ENCODE measurements at places on chromosomes 12 and 14. TPM values are rescaled to one million over a fixed set of nuclear protein-coding genes. Genes with fewer than 3 reads are reported as not detected.

Gene VDR
- total RNA-seq, result 0.71 TPM

Gene ATP6V1D
- total RNA-seq, result 65.8 TPM

Gene TMTC3
- total RNA-seq, result 14.4 TPM

GRCh38 chr14:28879573-28879996, 113.0 kb downstream of the FOXG1 start:
- DNase-seq, result no peak
- H3K27me3 ChIP-seq, result no peaks in the 10 kb centered on the region
- no peaks in the 10 kb centered on the region for H3K36me3 ChIP-seq
- no peak overlapping the region for H3K4me3 ChIP-seq

DNA sequence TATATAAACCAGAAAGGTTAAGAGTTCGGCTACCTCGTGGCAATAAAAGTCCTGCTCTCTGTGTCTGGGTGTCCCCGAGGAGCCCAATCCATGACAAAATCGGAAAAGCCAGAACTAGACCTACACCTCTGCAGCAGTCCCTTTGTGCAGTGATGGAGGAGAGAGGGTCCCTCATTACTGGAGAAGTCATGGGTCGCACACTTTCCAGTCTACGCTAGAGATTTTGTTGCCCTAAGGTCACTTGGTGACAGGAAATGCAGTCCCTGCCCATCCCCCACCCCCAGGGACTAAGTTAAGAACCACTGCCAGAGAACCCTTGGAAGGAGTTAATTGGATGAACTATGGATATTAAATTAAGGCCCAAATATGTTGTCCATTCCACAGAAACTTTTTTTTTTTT, 104.4 kb upstream of the ATF7IP start:
- H3K4me1 ChIP-seq, result peaks cover 43% of the 10 kb centered on the region
- DNase-seq, result no peak
- peak overlapping the region; percentile 31 for H3K4me3 ChIP-seq
- H3K36me3 ChIP-seq, result no peaks in the 10 kb centered on the region
- H3K27ac ChIP-seq, result peak overlapping the region; percentile 79

DNA sequence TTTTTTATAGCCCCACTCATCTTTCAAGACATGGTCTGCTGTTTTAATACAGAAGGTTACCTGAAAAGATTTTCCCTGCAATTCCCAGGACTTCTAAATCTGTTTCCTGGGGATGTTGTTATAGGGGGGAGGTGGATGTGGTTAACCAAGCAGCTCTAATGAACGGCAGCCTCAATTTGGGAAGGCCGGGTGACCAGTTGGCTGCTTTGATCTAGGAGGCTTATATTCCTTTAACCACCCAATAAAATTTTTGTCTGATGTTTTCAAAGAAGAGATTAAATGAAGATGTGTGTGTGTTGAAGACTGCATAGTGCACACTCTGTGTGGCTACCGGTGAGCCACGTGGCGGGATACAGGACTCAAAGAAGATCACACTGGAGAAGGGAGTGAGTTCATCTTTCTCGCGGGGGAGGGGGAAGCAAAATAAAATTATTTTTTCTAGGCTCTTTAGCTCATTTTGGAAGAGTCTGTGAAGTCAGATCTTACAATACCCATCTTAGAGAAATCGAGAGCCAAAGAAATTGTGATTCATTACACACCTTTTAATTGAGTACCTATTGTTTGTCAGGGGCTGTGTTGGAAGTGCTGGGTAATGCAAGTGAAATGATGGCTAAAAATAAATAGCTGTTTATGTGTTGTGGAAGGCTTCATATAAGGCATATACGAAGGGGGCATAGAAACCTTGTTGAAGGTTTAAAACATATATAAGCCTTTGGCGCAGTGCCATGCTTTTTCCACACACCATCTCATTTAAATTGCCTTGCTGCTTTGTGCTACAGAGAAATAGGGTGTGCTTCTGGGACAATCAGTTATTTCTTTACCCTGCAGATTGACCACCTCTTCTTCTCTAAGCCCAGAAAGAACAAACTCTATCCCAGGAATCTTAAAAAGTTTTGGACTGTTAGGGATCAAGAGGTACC, 18.5 kb downstream of the ELK3 start:
- no peak for DNase-seq
- no peak overlapping the region for H3K4me3 ChIP-seq
- H3K27me3 ChIP-seq, result no peaks in the 10 kb centered on the region
- peaks cover 25% of the 10 kb centered on the region for H3K4me1 ChIP-seq
- H3K27ac ChIP-seq, result peak overlapping the region; percentile 19

GRCh38 chr14:35696119-35696518, 113.0 kb downstream of the RALGAPA1 start:
- H3K4me3 ChIP-seq, result no peak overlapping the region
- no peaks in the 10 kb centered on the region for H3K27me3 ChIP-seq
- H3K27ac ChIP-seq, result no peak overlapping the region
- DNase-seq, result no peak
- no peaks in the 10 kb centered on the region for H3K4me1 ChIP-seq

DNA sequence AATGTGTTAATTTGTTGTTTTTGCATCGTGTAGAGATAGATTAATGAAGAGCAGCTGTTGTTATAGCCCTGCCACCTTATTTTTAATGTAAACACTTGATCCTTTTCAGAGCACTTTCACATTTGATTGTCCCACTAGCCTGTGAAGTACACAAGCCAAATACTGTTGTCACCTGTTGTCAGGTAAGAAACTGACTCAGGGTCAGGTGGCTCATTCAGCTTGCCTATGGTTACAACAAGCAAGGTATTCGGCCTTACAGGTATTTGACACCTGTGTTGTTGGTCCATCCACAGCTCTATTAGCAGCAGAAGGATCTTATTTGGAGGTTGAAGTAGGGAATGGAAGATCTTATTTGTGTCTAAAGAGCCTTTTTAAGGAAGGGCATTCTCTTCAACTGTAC, 108.9 kb downstream of the GPR135 start:
- no peak overlapping the region for H3K4me3 ChIP-seq
- no peaks in the 10 kb centered on the region for H3K27me3 ChIP-seq
- H3K36me3 ChIP-seq, result peaks cover 17% of the 10 kb centered on the region
- peaks cover 42% of the 10 kb centered on the region for H3K4me1 ChIP-seq

DNA sequence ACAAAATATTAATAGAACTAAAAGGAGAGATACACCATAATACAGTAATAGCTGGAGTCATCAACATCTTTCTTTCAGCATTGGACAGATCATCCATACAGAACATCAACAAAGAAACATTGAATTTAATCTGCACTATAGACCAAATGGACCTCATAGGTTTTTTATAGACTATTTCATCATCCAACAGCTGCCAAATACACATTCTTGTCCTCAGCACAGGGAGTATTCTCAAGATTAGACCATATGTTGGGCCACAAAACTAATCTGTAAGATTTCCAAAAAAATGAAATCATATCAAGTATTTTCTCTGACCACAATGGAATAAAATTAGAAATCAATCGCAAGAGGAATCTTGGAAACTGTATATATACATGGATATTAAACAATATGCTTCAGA, 86.9 kb downstream of the FSCB start:
- H3K36me3 ChIP-seq, result no peaks in the 10 kb centered on the region
- no peak overlapping the region for H3K4me3 ChIP-seq
- no peak overlapping the region for H3K27ac ChIP-seq
- DNase-seq, result no peak

DNA sequence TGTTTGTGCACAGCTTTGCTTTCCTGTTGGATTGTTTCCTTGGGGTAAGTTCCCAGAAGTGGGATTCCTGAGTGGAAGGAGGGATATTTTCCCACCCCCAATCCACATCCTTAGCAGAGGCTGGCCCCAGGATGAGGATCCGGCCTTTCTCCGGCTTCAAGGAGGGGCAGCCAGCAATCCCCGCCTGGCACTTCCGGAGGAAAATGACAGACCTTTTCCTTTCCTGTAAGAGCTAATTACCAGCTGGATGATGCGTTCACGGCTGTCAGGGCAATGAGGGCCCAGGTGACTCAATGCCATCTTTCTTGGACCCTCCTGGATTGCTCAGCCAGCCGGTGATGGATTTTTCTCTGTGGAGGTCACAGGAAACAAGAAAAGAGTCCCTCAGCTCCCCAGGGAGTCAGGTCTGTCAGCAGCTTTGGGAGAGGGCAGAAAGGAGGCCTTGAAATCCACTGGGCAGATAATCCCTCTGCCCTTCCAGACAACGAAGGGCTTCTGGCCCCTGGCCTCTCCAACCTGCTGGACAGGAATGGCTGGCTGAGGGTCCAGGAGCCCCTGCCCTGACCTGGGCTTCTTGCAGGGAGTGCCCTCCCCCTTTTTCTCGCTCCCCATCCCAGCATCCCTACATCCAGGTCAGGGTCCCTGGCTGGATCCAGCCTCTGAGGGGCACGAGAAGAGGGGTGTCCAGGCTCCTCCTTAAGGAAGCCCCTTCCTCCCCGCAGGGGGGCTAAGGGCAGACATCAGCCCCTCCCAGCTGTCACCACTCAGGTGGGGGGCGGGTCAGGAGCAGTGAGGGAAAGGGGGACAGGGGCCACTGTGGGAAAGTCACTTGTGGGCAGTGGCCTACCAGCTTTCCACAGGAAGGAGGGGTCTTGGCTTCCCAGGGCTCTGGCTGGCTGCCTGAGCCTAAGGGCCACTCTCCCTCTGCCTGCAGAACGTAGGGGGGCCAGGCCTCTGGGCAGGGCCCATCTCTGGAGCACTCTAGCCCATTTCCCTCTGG, 16.1 kb upstream of the CCDC85C start:
- no peaks in the 10 kb centered on the region for H3K4me1 ChIP-seq
- no peak overlapping the region for H3K4me3 ChIP-seq
- no peaks in the 10 kb centered on the region for H3K36me3 ChIP-seq

DNA sequence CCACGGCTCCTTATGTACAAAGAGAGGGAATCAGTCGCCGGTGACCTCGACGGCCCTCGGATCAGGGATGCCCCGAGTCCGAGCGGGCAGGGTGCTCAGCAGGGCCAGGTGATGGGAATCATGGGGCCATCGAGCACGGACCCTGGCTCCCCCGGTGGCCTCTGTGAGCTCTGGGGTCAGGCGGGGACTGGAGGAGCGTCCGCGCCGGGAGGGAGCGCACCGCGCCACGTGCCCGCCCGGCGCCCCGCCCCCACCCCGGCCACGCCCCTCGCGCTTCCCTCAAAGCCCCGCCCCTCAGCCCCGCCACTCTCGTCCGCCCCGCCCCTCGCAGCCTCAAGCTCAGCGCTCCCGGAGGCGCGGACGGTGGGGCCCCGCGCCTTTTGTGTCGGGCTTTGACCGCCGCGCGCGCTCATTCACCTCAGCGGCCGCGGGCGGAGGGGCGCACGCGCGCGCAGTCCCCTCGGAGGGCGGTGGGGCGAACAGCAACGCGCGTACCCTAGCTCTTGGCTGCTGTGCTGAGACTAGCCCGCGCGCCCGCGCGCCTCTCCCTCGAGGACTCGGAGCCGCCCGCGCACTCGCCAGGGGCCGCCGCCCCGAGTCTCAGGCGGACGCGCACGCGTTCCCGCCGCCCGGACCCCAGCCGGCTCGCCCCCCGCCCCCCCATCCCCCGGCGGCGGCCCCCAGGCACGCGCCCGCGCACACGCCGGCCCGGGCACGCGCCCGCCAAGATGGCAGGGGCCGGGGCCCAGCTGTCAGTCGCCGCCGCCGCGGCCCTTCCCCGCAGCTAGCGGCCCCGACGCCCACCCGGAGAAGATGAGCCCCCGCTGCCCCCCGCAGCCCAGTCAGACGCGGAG, 93.9 kb upstream of the EVL start:
- H3K27me3 ChIP-seq, result no peaks in the 10 kb centered on the region
- peak overlapping the region; percentile 86 for H3K27ac ChIP-seq
- peak overlapping the region; percentile 66 for H3K4me3 ChIP-seq

DNA sequence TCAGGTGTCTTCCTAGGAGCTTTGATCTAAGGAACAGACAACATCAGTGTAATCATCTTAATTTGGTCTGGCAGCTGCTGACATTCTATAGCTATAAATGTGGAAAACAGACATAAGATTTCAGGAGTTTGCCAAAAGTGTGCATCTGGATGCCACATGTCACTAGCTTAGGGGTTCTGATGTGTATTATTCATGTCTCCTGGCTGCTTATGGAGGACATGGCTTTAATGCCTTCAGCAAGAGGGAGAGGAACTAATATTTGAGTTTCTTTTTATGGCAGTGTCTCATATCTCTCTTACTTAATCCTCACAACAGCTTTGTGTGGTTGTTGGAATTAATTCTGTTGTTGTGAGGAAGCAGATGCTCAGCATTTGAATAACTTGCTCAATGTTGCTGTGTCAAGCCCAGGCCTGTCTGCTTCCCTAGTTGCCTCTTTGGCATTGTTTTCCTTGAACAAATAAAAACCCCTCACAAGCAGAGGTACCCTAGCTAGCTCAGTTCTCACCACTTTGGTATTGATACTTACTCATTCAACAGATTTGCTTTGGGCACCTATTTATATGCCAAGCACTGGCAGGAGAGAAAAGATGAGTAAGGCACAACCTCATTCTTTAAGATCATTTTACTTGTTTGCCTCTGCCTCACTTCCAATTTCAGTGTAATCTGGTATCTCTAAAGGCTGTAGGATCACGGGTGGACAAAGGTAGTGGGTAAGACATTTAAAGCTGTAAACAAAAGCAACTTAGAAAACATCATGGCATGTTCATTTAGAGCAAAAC, 39.8 kb upstream of the EID3 start:
- no peaks in the 10 kb centered on the region for H3K36me3 ChIP-seq
- no peaks in the 10 kb centered on the region for H3K4me1 ChIP-seq
- H3K27ac ChIP-seq, result no peak overlapping the region
- H3K27me3 ChIP-seq, result no peaks in the 10 kb centered on the region
